ENCODE measurements at places on chromosomes 1 and 21. TPM values are rescaled to one million over a fixed set of nuclear protein-coding genes. Genes with fewer than 3 reads are reported as not detected.

- no peak for DNase-seq
These were observed 109.0 kb downstream of the CACNA1E start for GRCh38 chr1:181592255-181592859.

GRCh38 chr1:59016390-59016789 lies 232.5 kb upstream of the JUN start:
- DNase-seq = peak; percentile 10

- no peak for DNase-seq
These were observed 61.0 kb downstream of the SELENOF start for GRCh38 chr1:86852782-86853408.

- peak; percentile 20 for DNase-seq
These were observed 9.0 kb upstream of the RHBG start for GRCh38 chr1:156359973-156360372.

DNA sequence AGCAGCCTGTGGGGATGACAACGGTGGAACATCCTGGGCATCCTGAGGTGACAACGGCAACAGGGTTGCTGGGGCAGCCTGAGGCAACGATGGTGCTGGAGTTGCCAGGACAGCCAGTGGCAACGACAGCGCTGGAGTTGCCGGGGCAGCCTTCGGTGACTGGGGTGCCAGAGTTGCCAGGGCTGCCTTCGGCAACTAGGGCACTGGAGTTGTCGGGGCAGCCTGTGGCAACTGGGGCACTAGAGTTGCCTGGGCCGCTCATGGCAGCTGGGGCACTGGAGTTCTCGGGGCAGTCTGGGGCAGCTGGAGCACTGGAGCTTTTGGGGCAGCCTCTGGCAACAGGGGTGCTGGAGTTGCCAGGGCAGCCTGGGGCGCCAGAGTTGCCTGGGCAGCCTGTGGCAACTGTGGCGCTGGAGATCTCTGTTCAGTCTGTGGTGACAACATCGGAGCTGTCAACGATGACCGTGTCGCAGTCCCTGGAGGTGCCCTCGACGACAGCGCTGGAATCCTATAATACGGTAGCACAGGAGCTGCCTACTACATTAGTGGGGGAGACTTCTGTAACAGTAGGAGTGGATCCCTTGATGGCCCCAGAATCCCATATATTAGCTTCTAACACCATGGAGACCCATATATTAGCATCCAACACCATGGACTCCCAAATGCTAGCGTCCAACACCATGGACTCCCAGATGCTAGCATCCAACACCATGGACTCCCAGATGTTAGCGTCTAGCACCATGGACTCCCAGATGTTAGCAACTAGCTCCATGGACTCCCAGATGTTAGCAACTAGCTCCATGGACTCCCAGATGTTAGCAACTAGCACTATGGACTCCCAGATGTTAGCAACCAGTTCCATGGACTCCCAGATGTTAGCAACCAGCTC lies 8.2 kb downstream of the SON start:
- no peak for DNase-seq

GRCh38 chr1:236365999-236366570 lies 28.0 kb upstream of the EDARADD start:
- no peak for DNase-seq

DNA sequence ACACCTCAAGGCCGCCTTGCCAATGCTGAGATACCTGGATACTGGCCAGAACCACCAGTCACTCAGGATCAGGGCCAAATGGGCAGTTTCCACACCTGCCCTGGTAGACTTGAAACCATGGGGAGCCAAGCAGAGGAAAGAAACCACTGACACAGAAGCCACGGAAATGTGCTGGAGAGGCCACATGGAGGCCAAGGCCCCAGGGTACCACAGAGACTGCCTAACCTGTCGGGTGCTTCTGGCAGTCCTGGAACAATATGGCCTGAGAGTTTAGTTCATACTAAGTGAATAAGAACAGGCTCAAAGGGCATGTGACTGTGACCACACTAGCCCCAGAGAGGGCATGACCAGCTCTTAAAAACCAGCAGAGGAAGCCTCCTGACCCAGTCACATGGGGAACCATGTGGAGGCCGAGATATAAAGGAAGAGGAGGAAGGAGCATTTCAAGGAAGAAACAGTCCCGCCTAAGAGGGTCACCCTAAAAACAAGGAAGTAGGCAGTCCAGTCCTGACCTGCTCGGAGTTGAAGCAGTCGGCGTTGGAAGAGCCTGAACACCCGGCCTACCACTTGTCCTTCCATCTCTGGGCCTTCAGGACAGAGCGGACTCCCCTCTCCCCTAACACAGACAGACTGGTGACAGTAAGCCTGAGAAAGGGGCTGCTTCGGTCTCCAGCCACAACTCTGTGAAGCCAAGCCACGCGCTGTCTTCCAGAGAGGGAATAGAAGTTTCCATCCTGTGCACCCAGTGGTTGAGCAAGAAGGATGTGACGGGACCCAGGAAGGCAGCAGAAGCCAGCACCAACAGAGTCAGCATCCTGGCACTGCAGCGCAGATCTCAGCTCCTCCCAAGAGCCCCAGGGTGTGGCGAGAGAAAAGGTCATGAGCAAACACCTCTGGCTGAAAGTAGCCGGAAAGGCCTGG lies at the start of gene DENND2D:
Gene DENND2D (minus strand): TSS at position 766 of the 921 bp plus-strand sequence. CDS start 187 bp downstream, at position 579.
- no peak for DNase-seq

The GFI1 gene
- total RNA-seq = not detected

GRCh38 chr1:46622344-46622743 lies 5.7 kb upstream of the MOB3C start:
- DNase-seq = peak; percentile 67

The NDUFS2 gene
- total RNA-seq = 130 TPM

- no peak for DNase-seq
These were observed 827 bp downstream of the OR2B11 start for GRCh38 chr1:247456914-247457639.

DNA sequence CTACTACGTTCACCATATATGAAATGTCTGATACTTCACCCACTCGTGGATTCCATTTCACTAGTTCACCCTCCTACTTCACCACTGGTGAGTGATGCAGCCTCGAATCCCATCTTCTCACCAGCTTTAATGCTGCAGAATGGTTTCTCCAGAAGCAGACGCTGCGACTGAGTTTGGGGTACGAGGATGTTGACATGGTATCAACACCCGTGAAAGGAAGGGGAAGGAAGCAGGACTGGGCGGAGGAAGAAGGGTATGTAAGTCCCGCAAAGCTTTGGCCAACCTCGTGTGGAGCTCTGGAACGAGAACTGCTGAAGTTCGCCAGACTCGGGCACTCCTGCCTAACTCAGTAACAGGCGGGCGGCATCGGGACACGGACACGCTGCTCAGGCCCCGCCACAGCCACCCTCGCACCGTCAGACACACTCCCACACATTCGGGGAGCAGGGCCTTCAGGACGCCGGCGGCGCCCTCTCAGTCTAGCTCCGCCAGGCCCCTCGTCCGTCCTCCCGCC lies 833 bp upstream of the DIP2A start:
- DNase-seq = peak; percentile 56

The ATP1A4 gene
- not detected for total RNA-seq

DNA sequence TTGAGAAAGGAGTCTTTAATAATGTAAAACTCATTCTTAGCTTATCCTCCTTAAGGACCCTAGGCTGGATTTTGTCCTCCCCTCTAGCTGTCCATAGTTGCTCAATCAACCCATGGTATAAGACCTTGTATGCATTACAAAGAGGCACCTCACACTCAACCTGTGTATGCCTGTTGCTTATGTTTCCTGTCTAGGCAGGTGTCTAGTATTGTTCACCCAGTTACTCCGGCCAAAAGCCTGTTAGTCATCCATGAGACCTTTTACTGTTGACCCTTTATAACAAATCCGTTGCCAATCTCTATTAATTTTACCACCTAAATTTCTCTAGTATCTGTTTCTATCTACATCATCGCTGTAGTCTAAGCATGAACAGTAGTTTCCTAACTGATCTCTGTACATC lies 3.7 kb downstream of the LYPLAL1 start:
- DNase-seq = peak; percentile 48

The CD101 gene
- total RNA-seq = 0.44 TPM

DNA sequence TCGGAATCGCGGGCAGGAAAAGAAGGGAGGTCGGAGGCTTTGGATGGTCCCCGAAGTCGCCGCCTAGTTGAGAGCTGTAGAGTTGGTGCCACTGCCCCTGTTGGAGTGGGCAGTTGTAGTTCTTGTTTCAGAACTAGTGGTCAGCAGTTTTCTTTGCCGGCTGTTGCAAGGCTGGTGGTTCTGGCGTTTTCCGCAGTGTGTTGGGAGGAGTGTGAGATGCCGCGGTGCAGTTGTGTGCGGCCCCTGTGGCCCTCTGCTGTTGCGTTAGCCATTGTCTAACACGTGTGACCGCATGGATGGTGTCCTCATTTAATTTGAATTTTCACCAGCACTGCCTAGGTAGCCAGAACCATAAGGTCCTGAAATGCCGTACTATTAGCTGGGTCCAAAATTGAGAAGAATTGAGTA lies 1.4 kb downstream of the ARF1 start:
- DNase-seq = peak; percentile 56

The HSD3B2 gene
- total RNA-seq = not detected

Data from lung microvascular endothelial cell (primary cell).